ENCODE measurements at places on chromosomes 16 and 17. TPM values are rescaled to one million over a fixed set of nuclear protein-coding genes. Genes with fewer than 3 reads are reported as not detected.

TBC1D26 gene
- total RNA-seq = not detected

FKBP10 gene
- total RNA-seq = 1.3 TPM

COPRS gene
- 34.1 TPM for total RNA-seq

SOCS1 gene
- total RNA-seq = 200 TPM

OR4D1 gene
- 0.12 TPM for total RNA-seq

MT1F gene
- 11.4 TPM for total RNA-seq

UBTF gene
- total RNA-seq = 158 TPM

MYH4 gene
- total RNA-seq = not detected

DNA sequence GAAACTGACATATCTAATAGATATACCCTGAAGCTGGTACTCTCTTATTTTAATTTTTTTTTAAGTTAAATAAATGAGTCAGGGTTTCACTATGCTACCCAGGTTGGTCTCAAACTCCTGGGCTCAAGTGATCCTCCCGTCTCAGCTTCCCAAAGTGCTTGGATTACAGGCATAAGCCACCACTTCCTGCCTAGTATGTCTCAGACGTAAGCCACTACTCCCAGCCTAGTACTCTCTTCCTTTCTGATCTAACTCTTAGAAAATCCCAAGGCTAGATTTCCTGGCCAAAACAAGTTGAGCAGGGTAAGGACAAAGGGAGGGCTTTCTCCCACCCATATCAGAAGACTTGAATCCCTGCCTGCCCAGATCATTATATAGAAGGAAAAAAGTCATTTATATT is 33.7 kb downstream of the HOXB1 start:
- H3K4me1 ChIP-seq = peaks cover 5% of the 10 kb centered on the region
- no peak overlapping the region for H3K4me3 ChIP-seq
- no peak overlapping the region for H3K27ac ChIP-seq
- peaks cover 42% of the 10 kb centered on the region for H3K27me3 ChIP-seq

DNA sequence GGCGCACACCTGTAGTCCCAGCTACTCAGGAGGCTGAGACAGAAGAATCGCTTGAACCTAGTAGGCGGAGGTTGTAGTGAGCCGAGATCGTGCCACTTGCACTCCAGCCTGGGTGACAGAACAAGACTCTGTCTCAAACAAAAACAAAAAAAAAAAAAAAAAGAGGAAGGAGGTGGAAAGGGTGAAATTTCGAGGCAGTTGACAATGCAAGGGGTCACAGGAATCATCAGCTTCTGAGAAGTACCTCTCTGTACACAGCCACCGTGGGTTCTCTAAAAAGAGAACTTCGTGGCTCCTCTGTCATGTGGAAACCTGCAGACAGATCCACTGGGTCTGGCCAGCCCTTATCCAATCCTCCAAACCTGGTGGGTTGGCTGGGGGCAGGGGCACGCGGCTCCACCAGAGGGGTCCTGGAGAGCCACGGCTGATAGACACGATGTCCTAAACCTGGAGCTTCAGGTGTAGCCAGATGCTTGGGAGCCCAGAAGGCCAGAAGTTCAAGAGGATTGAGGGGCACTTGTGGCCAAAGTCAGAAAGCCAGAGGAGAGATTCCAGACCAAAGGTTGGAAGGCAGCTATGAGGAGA is 540 bp upstream of the CD300LF start:
- no peak overlapping the region for H3K27ac ChIP-seq
- H3K27me3 ChIP-seq = peaks cover 38% of the 10 kb centered on the region
- no peaks in the 10 kb centered on the region for H3K36me3 ChIP-seq
- no peak overlapping the region for H3K4me3 ChIP-seq
- peaks cover 6% of the 10 kb centered on the region for H3K4me1 ChIP-seq

GRCh38 chr17:27667656-27668487 is 36.9 kb downstream of the LGALS9 start:
- no peaks in the 10 kb centered on the region for H3K27me3 ChIP-seq
- H3K4me1 ChIP-seq = no peaks in the 10 kb centered on the region
- no peak overlapping the region for H3K27ac ChIP-seq

DNA sequence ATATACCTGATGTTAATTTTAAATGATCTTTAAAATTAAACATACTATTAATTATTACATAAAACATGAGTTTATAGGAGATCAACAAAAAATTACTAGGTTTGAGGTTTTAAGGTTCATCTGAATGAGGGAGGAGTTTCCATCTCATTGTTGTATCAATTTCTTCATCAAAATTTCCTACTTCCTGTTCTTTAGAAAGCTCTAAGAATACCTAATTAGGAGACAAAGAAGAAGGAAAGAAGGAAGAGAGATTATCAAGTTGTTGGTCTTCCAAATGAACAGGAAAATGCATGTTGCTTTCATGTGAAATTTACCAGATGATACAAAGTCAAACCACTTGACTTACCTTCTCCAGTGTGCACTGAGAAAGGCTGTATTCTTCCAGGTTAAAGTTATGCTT is 18.1 kb upstream of the ABCA9 start:
- no peaks in the 10 kb centered on the region for H3K4me1 ChIP-seq
- H3K4me3 ChIP-seq = no peak overlapping the region
- no peak for DNase-seq
- H3K27me3 ChIP-seq = no peaks in the 10 kb centered on the region
- H3K27ac ChIP-seq = no peak overlapping the region

DNA sequence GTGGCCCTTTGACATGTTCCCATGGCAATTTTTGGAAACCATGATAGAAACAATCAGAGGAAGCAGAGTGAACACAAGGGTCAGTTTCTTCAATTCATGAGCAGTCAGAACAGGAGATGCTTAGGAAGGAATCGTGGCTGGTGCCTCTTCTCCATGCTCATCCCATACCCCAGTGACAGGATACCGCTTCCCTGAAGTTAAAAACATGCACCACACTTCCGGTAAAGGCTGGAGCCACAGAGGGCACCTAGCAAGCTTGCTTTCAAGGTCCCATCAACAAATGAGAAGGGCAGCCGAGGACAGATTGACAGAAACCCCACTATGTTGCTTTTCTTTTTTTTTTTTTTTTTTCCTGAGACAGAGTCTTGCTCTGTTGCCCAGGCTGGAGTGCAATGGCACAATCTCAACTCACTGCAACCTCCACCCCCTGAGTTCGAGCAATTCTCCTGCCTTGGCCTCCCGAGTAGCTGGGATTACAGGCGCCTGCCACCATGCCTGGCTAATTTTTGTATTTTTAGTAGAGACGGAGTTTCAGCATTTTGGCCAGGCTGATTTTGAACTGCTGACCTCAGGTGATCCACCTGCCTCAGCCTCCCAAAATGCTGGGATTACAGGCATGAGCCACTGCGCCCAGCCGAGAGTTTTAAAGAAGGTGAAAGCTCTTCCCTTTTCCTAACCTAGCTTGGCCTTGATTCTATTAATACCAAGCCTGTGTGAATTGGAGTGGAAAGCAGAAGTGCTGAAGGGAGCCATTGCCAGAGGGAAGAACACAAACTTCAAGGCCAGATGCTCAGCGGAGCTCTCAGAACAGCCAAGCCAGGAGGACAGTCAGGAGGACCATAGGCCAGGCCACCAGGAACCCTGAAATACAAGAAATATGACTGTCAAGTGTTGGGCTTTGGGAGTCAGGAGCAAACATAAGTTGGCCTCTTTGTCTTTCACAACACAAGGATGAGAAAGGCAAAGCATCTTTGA is 16.6 kb downstream of the GP2 start:
- no peaks in the 10 kb centered on the region for H3K27me3 ChIP-seq
- no peaks in the 10 kb centered on the region for H3K4me1 ChIP-seq
- no peak overlapping the region for H3K4me3 ChIP-seq
- DNase-seq = no peak
- H3K36me3 ChIP-seq = no peaks in the 10 kb centered on the region

DNA sequence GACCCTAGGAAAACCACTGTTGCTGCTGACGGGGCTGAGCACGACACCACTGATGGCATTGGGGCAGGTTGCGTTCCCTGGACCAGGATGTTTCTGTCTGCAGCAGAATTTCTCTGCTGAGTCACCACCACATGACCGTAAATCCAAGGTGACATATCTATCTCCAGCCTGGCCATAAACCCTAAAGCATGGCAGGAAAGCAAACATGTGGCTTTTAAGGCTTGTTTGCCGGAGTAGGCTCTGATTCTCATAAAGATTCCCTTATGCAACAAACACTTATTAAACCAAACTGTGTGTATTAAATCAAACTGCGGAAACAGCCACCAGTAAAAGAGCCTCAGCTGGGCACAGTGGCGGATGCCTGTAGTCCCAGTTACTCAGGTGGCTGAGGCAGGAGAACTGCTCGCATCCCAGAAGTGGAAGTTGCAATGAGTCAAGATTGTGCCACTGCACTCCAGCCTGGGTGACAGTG is 17.3 kb downstream of the MPHOSPH6 start:
- no peak overlapping the region for H3K27ac ChIP-seq
- DNase-seq = no peak

DNA sequence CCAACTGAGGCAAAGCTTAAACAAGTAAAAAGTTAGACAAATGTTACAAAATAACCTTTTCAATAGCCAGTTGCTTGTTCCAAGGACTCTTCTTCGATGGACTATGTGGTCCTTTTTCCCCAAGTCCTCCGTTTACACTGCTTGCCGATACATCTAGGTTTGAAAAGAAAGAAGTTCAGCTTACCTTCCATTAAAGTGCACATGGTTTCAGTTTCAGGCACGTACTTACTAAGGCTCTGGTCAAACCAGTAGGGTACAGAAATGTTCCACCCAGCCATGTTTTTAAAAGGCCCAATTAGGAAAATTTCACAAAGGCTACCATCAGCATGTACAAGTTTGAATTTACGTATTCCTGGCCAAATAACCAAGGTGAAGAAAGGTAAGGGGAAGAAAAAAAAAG is 2.1 kb downstream of the SRSF2 start:
- peaks cover 52% of the 10 kb centered on the region for H3K4me1 ChIP-seq
- peak overlapping the region; percentile 88 for H3K4me3 ChIP-seq
- H3K27me3 ChIP-seq = no peaks in the 10 kb centered on the region
- H3K36me3 ChIP-seq = peaks cover 58% of the 10 kb centered on the region
- H3K27ac ChIP-seq = peak overlapping the region; percentile 90

DNA sequence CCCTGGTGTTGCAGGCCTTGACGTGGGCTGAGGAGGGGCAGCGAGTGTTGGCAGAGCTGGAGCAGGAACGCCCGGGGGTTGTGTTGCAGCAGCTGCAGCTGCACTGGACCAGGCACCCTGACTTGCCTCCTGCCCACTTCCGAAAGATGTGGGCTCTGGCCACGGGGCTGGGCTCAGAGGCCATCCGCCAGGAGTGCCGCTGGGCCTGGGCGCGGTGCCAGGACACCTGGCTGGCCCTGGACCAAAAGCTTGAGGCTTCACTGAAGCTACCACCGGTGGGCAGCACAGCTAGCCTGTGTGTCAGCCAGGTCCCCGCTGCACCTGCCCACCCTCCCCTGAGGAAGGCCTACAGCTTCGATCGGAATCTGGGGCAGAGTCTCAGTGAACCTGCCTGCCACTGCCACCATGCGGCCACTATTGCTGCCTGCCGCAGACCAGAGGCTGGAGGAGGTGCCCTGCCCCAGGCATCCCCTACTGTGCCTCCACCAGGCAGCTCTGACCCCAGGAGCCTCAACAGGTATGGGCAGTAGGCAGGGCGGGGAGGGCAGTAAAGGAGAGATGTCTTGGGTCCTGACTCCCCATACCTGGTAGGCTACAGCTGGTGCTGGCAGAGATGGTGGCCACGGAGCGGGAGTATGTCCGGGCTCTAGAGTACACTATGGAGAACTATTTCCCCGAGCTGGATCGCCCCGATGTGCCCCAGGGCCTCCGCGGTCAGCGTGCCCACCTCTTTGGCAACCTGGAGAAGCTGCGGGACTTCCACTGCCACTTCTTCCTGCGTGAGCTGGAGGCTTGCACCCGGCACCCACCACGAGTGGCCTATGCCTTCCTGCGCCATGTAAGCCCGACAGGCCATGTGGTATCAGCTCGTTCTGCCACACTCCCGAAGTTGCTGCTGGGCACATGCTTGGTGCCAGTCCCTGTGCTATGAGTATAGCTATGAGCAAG is 5.6 kb downstream of the PLEKHG4 start:
- H3K4me3 ChIP-seq = no peak overlapping the region
- H3K4me1 ChIP-seq = peaks cover 7% of the 10 kb centered on the region
- no peaks in the 10 kb centered on the region for H3K27me3 ChIP-seq
- H3K27ac ChIP-seq = no peak overlapping the region
- H3K36me3 ChIP-seq = no peaks in the 10 kb centered on the region

GRCh38 chr16:56701534-56701933 is 19.3 kb downstream of the MT1X start:
- no peak for DNase-seq
- no peaks in the 10 kb centered on the region for H3K27me3 ChIP-seq
- H3K27ac ChIP-seq = peak overlapping the region; percentile 68
- H3K4me1 ChIP-seq = peaks cover 11% of the 10 kb centered on the region
- no peaks in the 10 kb centered on the region for H3K36me3 ChIP-seq

GRCh38 chr16:85125570-85126393 is 13.5 kb upstream of the CIBAR2 start:
- DNase-seq = no peak
- no peak overlapping the region for H3K27ac ChIP-seq
- no peak overlapping the region for H3K4me3 ChIP-seq
- H3K4me1 ChIP-seq = no peaks in the 10 kb centered on the region
- H3K27me3 ChIP-seq = no peaks in the 10 kb centered on the region

GRCh38 chr17:58285422-58285810 is 4.7 kb upstream of the MPO start:
- H3K27ac ChIP-seq = no peak overlapping the region
- H3K4me3 ChIP-seq = no peak overlapping the region
- no peak for DNase-seq
- no peaks in the 10 kb centered on the region for H3K36me3 ChIP-seq
- H3K4me1 ChIP-seq = no peaks in the 10 kb centered on the region
- peaks cover 37% of the 10 kb centered on the region for H3K27me3 ChIP-seq

DNA sequence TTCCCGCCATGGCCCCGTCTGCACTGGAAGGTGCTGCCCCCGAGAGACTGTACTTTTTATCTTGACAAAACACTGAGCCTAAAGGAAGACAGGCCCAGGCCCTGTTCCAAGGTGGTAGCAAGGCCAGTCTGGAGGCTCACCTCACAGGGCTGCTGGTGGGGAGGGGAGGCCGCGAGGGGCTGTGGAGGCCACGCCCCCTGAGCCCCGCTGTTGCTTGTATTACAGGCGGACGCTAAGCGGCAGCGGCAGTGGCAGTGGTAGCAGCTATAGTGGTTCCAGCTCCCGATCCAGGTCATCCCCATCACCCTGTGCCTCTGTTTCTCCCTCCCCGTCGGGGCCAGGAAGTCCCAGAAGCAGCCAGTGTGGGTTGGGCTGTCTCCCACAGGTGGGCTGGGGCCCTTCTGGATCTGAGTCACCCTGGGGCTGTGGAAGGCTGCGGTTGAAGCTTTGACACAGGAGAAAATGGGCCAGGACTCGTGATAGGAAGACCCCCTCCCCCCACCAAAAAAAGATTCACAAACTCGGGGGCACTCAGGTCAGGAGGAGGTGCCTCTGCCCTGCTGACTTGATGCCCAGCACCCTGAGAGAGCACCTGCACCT is 13.3 kb upstream of the IL17C start:
- peak; percentile 55 for DNase-seq
- H3K36me3 ChIP-seq = peaks cover 24% of the 10 kb centered on the region
- H3K4me3 ChIP-seq = no peak overlapping the region
- peaks cover 25% of the 10 kb centered on the region for H3K4me1 ChIP-seq
- H3K27me3 ChIP-seq = no peaks in the 10 kb centered on the region

Measured in activated CD8-positive, alpha-beta memory T cell treated with anti-CD3 and anti-CD28 coated beads, Interleukin-2, amount 10 ng/mL, durations not matched to agents 7 days and 5 days (primary cell).